Germinal center (tissue), 1 donor: ENCODE measurements at places on chromosomes 5 and 9.

GRCh38 chr9:38331141-38331540, 61.4 kb upstream of the ALDH1B1 start:
- DNase-seq: no peak

- no peak for DNase-seq
These were observed 136.8 kb downstream of the TENT4A start for GRCh38 chr5:6850106-6850432.

DNA sequence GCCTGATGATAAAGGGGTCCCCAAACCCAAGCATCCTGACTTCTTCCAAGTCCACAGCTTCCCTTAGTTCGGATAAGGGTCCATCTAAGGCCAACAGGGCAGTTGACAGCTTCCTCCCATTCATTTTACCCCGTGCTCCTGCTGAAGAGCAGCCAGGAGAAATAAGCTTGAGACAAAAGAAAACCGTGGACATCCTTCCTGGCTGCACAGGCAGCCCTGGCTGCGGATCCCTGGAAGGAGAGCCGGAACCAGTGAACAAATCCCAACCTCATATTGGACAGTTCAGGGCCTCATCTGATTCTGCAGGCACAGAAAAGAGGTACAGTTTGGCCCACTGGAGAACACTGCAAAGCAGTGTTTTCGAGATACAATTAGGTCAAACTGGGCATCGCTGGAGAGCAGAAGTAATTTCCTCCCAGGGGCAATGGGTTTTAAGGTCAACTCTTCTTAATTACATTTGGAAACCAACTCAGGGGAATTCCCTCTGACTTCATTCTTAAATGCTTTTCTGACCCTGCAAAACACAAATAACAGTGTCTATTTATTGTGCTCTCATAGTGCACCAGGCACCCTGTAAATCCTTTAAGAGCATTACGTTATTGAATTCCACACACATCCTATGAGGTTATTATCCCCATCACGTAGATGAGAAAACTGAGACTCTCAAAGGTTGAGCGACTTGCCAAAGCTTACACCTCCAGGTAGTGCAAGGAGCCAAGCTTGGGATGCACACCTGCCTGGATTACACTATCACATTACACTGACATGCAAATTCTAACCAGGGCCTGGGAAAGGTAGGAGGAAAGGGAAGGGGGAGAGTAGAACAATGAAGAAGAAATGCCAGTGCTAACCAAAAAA, 21.2 kb downstream of the ADAM19 start:
- DNase-seq: no peak

DNA sequence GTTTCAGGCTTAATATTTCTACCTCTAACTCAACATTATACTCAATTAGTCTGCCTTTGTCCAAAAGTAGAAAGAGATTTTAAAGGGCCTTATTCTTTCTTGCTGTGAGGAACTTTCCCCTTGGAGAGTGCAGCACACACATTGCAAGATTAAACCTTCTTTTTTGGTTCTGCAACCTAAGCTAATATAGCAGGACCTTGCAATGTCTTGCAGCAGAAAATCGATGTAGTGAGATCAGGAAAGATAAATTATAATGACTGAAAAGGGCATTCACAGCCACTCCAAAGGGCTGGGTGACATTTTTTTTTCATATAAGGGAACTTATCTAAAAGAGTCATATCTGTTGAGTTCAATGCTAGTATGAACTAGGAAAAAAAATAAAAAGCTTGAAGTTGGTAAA, 422.7 kb upstream of the ADAMTS16 start:
- DNase-seq: no peak

DNA sequence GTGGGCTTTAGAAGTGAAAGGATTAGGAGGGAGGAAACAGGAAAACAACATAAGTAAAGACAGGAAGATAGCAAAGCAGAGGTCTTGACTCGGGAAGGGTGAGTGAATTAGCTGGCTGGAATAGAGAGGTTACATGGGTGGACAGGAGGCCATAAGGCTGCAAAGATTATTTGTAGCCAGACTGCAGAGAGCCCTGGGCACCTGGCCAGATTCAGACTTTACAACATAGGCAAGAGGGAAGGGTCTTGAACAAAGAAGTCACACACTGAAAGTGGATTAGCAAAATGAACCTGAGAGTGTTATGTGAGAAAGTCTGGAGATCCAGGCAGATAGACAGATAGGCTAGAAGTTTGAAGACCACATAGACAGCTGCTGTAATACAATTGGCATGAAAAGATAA, 29.7 kb upstream of the CER1 start:
- no peak for DNase-seq

DNA sequence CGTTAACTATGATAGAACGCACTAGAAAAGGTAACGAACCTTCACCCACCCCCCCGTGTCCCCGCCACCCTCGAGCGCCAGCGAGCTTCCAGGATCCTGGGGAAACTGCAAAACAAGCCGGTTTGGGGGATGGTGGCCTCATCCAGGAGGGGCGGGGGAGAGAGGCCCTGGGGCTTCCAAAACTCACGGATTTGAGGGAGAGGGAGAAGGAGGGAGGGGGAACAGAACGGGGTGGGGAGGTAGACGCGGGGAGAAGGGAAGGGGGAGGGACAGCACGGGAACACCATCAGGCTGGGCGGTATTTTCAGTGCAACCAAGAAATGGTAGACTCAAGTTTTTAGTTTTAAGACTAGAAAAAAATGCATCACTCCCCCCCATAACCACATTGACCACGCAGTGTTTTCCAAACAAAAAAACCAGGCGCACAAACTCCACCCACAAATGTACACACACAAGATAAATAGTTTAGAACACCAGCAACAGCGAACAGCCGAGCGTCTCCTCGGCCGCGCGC, 1.4 kb downstream of the NRARP start:
- DNase-seq: no peak

GRCh38 chr9:83701286-83701685, 6.5 kb downstream of the UBQLN1 start:
- no peak for DNase-seq

DNA sequence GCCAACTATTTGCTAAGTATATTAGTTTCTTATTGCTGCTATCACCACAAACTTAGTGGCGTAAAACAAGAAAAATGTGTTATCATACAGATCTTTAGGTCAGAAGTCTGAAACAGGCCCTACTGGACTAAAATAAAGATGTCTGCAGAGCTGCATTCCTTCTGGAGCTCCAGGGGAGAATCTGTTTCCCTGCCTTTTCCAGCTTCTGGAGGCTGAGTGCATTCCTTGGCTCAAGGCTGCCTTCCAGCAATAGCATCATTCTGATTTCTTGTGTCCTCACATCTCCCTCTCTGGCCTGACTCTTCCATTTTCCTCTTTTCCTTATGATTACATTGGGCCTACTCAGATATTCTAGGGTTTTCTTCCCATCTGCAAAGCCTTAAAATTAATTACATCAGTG, 15.9 kb downstream of the MAN2A1 start:
- no peak for DNase-seq

DNA sequence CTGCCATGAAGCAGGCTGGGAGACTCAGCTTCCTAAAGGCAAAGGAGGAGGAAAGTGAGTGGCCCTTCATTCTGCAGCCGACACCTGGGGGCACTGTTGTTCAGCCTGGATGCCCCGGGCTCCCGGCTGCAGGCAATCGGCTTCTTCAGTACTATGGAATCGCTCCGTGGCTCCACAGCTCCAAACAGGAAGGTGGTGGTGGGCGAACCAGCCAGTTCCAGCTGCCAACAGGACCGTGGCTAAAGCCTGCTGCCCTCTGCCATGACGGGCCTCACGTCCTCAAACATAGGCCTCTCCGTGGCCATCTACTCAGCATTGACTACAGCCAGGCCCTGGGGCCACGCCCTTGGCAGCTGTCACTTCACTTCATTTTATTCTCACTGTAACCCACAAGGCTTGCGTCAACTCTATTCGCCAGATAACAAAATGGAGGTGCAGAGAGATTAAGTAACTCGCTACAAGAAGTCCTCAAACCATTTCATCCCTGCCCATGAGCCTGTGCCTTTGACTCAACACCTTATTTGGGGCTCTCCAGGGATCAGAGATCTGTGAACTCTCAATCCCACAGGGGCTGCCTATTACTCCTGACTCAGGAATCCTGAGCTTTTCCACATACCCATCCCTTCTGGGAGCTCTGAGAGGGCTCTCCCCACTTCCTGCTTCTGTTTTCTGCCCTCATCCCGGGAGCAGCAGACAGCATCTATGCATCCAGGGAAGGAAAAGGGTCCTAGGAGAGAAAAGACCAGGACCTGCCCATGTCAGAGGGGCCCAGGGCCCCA, 38.0 kb downstream of the PAX5 start:
- DNase-seq: no peak

- DNase-seq: no peak
These were observed 57.6 kb downstream of the JAK2 start for GRCh38 chr9:5042661-5043178.

DNA sequence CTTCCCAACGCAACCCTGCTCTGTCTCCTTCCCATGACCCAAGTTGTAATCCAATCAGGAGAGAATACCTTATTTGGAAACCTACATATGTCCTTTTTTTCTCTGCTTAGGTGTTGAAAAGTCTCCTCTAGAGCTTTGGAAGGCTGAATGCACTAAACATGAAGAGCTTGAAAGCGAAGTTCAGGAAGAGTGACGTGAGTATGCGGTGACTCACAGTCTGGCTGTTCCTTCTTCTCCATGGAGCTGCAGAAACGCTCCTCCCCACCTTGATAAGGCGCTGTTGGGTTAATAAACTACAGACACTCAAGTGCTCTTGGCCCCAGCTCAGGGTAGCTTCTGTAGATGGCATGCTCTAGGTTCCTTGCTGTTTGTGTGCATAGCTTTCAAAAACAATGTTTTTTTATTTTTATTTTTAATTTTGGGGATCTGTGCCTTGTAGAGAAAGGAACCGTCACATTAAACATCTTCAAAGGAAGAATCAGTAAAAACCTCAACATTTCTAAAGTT, 30.7 kb downstream of the RAI14 start:
- DNase-seq: no peak
